ENCODE measurements at places on chromosomes 2 and 18.

GRCh38 chr2:46569061-46569560 lies 89.7 kb downstream of the TMEM247 start:
- DNase-seq: no peak

DNA sequence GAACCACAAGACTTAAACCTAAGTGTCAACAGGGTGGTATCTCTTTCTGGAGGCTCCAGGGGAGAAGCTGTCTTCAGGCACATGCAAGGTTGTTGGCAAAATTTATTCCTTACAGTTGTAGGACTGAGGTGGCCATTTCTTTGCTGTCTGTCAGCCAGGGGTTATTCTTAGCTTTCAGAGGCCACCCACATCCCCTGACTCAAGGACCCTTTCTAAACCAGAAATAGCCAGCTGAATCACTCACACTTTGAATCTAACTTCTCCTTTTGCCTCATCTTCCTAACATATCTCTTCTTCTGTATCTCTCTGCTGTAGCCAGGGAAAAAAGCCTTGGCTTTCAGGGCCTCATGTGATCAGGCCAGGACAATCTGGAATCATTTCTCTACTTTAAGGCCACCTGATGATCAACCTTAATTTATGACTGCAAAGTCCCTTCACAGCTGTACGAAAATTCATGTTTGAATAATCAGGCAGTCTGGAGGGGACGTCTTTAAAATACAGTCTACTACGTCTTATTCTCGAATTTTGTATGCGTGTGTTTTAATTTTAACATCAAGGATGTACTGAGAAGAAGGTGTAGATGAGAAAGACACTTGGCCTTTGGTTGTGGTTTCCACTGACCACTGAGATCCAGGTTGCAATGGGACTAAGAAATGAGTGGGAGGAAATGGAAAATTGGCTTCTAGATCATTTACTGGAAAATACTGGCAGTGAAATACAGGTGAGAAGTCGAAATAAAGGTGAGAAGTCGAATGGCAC lies 90.4 kb downstream of the DOCK10 start:
- DNase-seq: no peak

DNA sequence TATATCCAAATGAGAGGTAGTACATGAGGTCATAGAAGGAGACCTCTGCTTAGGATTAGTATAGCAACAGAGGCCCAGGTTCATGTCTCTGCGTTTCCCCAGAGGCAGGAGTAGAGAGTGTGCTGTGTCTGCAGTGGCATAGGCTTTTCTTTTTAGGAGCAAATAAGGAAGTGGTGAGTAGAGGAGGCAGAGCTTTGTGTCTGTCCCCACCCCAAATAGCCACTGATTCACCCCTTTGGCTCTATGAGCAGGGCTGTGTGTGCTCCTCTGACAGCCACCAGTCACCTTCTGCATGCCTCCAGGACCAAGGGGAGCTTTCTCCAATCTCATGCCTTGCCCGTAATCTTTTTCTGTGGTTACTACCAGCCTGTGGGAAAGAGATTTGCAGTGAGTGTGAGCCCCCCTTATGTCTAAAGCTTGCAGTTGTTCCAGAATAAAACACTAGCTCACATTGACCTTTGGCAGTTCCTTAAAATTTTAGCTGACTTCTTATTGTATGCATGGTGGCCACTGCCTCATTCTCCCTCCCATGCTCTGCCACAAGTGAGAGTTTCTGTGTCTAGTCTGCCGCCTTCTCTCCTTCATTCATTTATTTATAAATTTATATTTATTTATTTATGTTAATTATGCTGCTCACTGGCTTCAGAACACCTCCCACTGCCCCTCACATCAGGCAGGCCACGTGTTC lies 23.5 kb upstream of the ELAC1 start:
- DNase-seq: no peak

DNA sequence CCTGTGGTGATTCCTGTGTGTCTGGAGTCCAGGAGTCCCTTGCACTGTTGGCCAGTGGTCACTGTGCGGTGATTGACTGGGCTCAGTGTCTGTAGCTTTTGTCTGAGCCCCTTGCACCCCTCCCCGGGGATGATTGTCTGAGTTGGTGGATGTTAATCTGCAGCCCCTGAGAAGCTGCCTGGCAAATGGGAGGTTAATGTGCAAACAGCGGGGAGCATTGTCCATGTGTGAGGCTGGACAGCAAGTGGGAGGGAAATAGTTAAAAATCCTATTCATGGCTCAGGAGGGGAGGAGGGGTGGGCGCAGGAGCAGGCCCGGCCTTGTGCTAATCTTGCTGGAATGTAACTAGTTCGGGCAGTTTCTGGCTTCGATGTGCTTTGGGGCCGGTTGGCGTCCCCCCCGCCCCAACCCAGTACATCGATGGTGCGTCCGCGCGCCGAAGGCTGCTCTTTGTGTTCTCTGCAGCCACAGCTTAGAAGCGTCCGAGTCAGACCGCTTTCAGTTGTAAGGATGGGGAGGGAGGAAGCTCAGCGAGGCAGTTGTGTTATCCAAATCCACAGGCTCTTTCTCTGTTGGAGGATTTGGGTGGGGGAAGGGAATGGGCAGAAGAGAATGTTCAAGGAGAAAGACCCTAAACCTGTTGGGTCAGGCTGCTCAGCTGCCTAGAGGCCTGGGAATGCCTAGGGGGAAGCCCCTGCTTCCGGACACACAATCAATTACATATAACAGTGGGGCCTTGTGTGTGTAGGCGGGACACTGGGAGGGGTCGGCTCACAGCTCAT lies 71.8 kb downstream of the TGOLN2 start:
- DNase-seq: no peak

GRCh38 chr2:241821460-241822263 lies 12.7 kb downstream of the NEU4 start:
- no peak for DNase-seq

GRCh38 chr2:146934921-146935320 lies 909.9 kb upstream of the ACVR2A start:
- no peak for DNase-seq

DNA sequence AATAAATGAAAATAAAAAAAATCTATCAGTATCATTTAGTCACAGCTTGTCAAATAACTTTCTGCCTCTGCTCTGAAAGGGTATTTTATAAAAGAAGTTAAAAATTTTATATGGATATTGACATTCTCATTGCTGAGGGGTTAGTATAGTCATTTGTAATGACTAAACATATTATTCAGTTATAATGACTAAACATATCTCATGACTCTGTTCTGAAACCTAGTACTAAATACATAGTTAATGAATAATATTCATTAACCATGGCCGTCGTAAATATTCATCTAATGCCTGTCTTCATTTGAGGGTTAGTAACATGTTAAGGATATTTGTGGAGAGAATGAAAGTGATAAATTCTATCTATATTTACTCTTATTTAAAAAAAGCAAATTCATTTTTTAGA lies 69.1 kb upstream of the MAP4K3 start:
- DNase-seq: no peak

DNA sequence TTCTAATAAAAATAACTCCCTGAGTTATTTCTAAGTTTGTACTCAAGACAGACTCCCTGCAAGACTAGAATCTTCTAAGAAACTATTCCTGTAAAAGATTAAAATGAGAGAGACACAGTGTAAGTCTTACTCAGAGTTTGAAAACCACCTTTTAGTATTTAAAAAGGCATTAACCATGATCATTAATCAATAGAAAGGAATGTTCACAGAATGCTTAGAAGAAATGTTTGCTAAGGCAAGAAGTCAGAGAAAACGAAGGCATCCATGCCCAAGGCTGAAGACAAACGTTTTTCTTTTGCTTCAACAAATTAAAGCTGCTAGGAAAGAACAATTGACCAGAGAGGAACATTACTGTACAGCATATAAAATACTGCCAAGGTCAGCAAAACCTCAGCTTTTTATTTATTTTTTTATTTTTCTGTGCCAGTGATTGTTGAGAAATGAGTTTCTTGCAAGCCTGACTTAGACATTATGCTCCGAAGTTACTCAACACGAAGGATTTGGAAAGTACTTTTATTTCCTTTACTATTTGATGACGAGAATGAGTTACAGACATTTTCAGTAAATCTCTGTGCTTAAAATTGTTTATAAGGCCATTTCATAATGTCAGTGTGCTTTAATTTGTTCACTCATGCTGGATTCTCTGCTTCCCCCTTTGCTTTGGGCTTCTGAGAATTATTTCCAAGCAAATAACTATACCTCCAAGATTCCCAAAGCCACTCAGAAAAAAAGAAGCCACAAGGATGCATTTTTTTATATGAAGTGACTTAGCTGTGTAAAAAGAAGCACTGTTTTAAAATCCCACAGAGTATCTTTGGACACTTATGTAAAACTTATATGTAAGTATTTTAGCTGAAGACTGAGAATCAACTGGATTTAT lies 20.5 kb downstream of the RND3 start:
- DNase-seq: no peak

- no peak for DNase-seq
Measured at GRCh38 chr2:57333221-57333620, 713.4 kb upstream of the VRK2 start.

DNA sequence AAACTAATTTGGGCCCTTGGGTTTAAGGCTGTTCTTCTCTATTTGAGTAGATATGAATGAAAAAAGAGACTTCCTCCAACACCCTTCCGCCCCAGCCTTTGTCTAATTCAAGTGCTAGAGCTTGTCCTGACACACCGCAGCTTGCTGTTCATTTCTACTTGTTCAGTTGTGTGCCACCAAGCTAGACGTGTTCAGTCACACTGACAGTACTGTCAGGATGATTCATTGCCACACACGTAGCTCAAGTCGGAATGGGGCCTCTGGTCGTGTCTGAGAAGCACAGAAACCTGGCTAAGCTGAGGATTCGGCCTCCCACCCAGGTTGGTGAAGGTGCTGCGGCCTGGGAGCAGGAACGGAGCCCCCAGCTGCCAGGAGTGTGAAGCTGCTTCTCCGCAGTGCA lies 45.6 kb upstream of the INHBB start:
- no peak for DNase-seq

DNA sequence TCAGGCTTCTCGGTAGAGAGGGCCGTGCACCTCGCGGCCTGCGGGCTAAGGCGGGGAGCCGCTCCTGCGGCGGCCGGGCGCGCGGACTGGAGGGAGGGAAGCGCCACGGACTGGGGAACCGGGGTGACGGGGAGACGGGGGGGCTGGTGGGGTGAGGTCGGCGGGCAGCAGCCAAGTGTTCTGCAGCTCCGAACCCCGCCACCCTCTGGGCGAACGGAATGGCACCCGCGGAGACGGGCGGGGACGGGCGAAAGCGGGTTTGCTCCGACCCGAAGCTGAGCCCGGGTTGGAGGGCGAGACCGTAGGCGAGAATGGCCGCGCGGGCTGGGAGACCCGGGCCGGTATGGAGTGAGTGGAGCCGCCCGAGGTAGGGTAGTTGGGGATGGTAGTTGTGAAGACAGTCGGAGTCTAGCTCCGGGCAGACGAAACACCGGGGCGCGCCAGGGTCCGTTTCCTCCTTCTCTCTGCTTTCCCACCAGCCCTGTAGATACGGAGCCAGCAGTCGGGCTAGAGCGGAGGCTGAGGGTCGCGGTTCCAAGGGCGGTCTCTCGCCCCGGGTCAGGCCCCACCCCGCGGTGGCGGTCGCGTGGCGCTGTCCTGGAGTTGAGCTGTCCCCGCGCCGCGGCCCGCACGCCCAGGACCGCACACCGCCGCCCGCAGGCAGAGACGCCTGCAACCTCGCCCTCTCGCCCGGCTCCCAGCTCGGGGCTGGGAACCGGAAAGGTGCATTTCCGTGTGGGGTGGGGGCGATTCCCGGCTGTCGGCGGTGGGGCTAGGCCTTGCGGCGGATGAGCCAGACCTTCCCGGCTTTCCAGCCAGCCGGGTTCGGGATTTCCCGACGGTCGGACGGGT lies 160.3 kb upstream of the SIX2 start:
- no peak for DNase-seq

GRCh38 chr2:32811696-32812095 lies 135.1 kb upstream of the LTBP1 start:
- no peak for DNase-seq

GRCh38 chr2:166082736-166083135 lies 45.1 kb downstream of the SCN1A start:
- no peak for DNase-seq

DNA sequence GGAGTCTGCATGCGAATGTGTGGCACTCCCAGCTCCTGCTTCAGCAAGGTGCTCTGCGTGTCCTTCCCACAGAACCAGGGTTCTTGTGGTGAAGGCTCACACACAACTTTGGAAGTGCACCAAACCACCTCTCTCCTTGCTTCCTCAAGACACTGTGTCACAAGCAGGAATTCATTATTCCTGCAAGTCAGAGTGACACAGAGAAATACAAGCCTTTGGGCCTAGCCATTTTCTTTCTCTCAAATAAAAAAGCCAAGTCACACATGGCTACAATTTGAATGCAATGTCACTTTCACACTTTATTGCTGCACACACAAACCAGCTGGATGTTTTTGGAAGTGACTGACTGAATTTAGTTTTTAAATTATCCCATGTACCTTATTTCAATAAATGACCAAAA lies 30.1 kb upstream of the THOC1 start:
- no peak for DNase-seq

GRCh38 chr2:42050703-42051542 lies 3.1 kb downstream of the PKDCC start:
- DNase-seq: no peak

GRCh38 chr2:237309416-237309815 lies 104.5 kb downstream of the COL6A3 start:
- DNase-seq: no peak

DNA sequence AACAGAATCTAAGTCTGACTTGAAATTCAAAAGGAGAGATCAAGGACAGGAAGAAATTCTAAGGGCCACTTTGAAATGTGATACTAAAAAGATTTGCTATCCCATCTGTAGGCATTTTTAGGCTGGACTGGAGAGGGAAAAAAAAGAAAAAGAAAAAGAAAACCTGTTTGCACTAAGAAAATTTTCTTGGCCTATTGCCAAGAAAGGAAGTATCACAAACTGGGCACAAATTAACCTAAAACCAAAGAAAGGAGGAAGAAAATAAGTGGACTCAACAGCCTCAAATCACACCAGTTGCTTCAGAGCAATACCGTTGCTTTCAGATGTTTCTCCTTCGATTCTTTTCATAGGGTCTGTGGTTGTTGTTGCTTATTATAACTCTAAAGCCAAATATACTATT lies 287.9 kb upstream of the VRK2 start:
- no peak for DNase-seq

DNA sequence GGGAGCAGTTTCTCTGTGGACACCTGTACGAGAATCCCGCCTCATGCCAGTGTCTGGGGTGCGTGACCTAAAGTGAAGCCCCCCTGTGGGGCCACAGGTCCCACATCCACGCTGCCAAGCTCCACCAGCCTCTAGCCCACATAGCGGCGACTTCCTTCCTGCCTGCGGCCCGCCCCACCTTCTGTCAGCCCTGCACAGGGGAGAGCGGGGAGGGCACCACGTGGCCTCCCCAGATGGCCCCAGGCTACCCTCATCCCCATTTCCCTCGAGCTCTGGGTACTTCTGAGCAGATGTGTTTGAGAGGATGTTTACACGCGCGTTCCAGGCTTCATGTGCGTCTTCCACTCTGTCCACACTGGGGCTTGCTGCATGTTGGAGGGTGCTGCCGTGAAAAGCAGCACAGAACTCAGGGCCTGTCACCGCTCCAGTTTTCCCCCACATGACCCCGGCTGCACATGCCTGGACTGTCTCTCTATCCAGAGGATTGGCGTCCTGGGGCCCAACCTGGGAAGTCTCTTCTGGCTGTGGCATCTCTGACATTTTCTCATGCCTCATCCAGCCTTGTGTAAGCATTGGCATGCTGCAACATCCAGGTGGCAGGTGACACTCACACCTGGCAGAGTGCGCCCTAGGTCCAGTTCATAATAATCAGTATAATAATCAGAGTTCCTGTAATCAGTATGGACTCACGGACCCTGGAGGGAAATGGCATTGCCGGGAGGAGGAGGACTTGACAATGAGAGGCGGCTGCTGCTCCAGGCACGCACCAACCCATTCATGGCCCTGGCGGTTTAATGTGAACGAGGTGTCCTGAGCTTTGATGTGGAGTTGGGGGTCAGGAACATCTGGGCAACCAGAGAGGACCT lies 146.3 kb upstream of the TWIST2 start:
- no peak for DNase-seq

Measured in effector memory CD4-positive, alpha-beta T cell (primary cell).